ENCODE measurements at places on chromosomes 12 and 14. TPM values are rescaled to one million over a fixed set of nuclear protein-coding genes. Genes with fewer than 3 reads are reported as not detected.

The SLC5A8 gene
- total RNA-seq, result not detected

The AMDHD1 gene
- total RNA-seq, result 1.4 TPM

The AGAP2 gene
- 63.5 TPM for total RNA-seq

The OTUB2 gene
- 0.09 TPM for total RNA-seq

The NUP37 gene
- 14.7 TPM for total RNA-seq

The ARPC3 gene
- 298 TPM for total RNA-seq

The CMA1 gene
- total RNA-seq, result not detected

The MLH3 gene
- 15.5 TPM for total RNA-seq

DNA sequence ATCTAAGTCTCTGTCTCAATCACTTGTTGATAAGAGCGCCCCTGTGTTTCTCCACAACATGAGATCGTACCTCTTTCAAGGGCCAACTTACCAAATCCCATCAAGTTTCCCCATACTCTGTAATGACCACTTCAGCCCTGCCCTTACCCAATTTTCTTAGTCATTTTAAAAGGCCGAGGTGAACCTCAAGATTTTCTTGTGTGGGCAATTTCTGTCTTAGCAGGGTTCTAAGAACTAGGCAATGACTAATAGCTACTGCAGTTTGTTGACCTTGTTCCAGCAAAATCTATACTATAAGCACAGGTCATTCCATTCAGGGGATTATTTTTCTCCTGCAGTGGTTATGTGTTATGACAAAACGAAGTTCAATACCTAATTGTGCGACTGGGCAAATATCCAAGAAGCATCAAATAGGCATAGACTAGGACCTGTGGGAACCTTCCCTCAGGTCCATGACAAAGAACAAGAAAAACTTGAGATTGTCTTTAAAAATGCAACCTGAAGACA is 359.8 kb downstream of the PCNX1 start:
- no peaks in the 10 kb centered on the region for H3K4me1 ChIP-seq
- no peak overlapping the region for H3K27ac ChIP-seq
- H3K36me3 ChIP-seq, result no peaks in the 10 kb centered on the region

DNA sequence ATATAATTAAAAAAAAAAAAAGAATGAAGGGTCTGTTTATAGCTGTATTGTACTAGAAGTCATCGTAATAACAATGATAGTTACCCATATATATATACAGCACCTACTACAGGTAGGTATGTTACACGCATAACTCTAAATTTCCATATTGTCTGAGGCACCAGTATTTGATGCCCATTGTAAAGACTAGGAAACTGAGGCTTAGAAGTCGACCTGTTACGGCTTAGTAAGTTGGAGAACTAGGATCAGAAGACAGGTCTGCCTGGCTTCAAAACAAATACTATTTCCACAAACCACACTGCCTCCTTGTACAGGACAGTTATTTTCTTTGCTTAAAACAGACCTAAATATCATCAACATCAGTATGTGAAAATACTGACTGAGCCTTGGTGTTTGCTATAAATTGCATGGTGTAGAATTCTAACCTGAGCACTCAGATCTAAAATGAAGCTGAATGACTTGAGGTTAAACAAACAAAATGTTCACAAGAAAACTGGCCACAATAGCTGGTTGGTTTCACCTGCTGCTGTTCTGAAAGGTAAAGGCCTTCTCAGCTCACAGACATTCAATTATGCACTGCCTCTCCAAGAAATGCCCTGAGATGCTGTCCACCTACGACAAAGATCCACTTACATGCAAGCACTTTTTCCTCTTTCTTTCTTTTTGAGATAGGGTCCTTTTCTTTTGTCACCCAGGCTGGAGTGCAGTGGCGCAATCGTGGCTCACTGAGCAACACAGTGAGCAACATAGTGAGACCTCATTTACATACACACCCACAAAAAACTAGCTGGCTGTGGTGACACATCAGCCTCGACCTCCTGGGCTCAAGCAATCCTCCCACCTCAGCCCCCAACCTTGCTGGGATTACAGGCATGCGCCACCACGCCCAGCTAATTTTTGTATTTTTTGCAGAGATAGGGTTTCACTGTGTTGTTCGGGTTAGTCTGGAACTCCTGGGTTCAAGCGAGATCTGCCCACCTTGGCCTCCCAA is 35.7 kb downstream of the SSH1 start:
- H3K27ac ChIP-seq, result peak overlapping the region; percentile 38
- H3K27me3 ChIP-seq, result no peaks in the 10 kb centered on the region
- H3K36me3 ChIP-seq, result peaks cover 10% of the 10 kb centered on the region

DNA sequence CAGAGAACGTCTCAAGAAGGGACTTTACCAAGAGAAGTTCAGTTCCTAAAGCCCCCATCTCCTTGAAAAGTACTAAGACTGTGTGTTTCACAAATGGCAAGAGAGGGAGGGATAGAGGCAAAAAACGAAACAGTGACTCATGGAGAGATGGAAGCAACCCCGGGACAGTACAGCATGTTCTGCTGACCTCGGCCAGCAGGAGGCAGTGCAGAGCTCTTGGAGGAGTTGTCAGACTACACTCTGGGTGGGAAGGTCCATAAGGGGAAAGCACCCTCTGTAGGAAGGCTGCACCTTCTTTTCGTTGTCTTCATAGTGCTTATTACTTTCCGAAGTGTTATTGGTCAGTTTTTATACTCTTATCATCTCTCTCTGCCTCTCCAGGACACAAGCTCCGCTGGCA is 525.2 kb upstream of the CCDC196 start:
- H3K4me3 ChIP-seq, result no peak overlapping the region
- no peaks in the 10 kb centered on the region for H3K36me3 ChIP-seq
- peaks cover 5% of the 10 kb centered on the region for H3K4me1 ChIP-seq
- no peaks in the 10 kb centered on the region for H3K27me3 ChIP-seq

GRCh38 chr14:104957146-104958113 is 20.7 kb downstream of the AHNAK2 start:
- H3K4me1 ChIP-seq, result no peaks in the 10 kb centered on the region
- H3K4me3 ChIP-seq, result no peak overlapping the region
- H3K36me3 ChIP-seq, result no peaks in the 10 kb centered on the region
- no peak overlapping the region for H3K27ac ChIP-seq

GRCh38 chr12:86950444-86950843 is 694.3 kb upstream of the MGAT4C start:
- no peaks in the 10 kb centered on the region for H3K27me3 ChIP-seq
- H3K36me3 ChIP-seq, result no peaks in the 10 kb centered on the region
- H3K27ac ChIP-seq, result no peak overlapping the region
- no peak overlapping the region for H3K4me3 ChIP-seq
- no peak for DNase-seq
- no peaks in the 10 kb centered on the region for H3K4me1 ChIP-seq

GRCh38 chr14:45287610-45288009 is 34.6 kb upstream of the MIS18BP1 start:
- H3K4me1 ChIP-seq, result no peaks in the 10 kb centered on the region
- H3K36me3 ChIP-seq, result no peaks in the 10 kb centered on the region
- no peak for DNase-seq
- H3K27me3 ChIP-seq, result no peaks in the 10 kb centered on the region

DNA sequence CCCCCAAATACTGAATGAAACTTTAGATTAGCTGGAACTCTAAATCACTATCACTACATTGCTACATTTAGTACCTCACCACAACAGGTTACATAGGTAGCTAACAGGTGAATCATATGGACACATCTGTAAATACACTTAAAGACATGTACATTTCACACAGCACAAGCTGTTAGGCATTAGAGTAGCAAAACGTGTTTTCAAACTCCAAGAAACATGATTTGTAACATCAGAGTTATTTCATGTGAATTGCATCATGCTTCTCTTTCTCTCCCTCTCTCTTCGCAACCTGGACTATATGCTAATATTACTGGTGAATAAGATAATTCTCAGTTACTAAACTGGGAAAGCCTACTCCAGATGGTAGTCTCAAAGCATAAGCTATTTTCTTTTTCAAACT is 4.3 kb downstream of the SEL1L start:
- peaks cover 5% of the 10 kb centered on the region for H3K4me1 ChIP-seq
- DNase-seq, result no peak
- H3K27ac ChIP-seq, result no peak overlapping the region

GRCh38 chr12:30088259-30088995 is 304.7 kb upstream of the TMTC1 start:
- no peak for DNase-seq
- H3K27ac ChIP-seq, result no peak overlapping the region
- H3K27me3 ChIP-seq, result no peaks in the 10 kb centered on the region
- no peak overlapping the region for H3K4me3 ChIP-seq

GRCh38 chr12:89856431-89856830 is 147.8 kb upstream of the ATP2B1 start:
- H3K4me1 ChIP-seq, result peaks cover 3% of the 10 kb centered on the region
- DNase-seq, result no peak
- H3K36me3 ChIP-seq, result no peaks in the 10 kb centered on the region

GRCh38 chr12:131188131-131189050 is 234.7 kb downstream of the ADGRD1 start:
- H3K4me3 ChIP-seq, result no peak overlapping the region
- DNase-seq, result no peak
- H3K27me3 ChIP-seq, result no peaks in the 10 kb centered on the region
- no peaks in the 10 kb centered on the region for H3K36me3 ChIP-seq

DNA sequence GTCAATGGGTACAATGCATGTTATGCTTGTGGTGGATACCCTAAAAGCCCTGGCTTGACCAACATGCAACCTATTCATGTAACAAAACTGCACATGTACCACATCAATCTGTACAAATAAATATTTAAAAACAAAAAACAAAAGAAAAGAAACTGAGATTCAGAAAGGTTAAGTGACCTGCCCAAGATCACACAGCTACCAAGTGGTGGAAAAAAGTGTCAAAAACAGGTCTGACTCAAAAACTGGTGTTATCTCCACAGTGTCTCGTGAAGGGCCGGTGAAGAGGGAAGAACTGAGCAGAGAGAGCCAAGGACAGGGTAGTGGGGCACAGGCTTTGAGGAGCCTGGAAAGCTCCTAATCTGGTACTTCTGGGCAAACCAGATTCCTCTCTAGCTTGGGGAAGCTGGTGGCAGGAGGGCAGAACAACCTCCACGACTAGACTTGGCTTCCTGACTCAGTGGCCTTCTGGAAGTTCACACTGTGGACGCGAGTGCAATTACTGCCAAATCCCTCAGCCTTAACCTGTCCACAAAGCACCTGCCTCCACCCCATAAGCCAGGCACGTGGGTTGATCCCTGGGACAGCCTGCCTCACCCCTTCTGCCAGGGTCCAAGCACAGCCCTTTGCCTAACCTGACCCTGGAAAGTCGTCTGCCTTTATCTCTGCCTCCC is 15.6 kb downstream of the ZBTB39 start:
- H3K36me3 ChIP-seq, result peaks cover 2% of the 10 kb centered on the region
- no peak overlapping the region for H3K4me3 ChIP-seq
- H3K27me3 ChIP-seq, result no peaks in the 10 kb centered on the region
- no peak for DNase-seq

GRCh38 chr12:8483079-8483478 is 27.3 kb downstream of the CLEC6A start:
- H3K27ac ChIP-seq, result no peak overlapping the region
- H3K4me3 ChIP-seq, result no peak overlapping the region
- H3K36me3 ChIP-seq, result no peaks in the 10 kb centered on the region
- H3K27me3 ChIP-seq, result no peaks in the 10 kb centered on the region

DNA sequence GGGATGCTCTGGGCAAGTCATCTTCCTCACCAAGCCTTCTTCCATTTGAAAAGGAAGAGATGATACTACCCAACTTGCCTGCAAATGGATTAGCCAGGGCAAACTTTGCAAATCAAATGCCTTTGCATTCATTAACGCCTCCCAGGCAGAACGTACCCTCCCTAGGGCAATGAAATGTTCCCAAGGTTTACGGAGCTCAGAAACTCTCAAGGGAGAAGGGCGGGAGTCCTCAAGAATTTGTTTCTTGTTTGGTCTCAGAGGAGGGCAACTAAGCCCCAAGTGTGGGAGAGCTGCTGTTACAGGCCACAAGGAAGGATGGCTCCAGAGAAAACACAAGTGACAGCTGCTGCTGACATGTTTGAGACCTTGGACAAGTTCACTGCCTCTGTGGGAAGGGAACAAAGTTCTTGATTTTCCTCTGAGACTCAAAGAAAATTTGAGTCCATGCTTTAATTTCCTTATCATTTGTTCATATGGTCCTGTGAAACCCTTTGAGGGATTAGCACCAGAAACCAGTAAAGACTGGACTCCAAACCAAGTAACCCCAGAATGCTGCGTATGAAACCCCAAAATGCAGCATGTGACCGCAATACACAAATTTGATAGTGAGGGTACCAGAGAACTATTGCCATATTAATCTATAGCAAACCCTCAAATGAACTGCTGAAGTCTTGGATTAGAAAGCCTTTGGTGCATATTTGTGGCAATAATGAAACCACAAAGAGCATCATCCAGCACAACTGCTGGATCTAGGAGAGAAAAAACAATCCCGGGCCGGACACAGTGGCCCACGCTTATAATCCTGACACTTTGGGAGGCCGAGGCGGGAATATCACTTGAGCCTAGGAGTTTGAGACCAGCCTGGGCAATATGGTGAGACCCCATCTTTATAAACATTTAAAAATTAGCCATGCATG is 22.9 kb downstream of the SPTB start:
- H3K36me3 ChIP-seq, result no peaks in the 10 kb centered on the region
- H3K27me3 ChIP-seq, result no peaks in the 10 kb centered on the region
- no peaks in the 10 kb centered on the region for H3K4me1 ChIP-seq
- no peak overlapping the region for H3K4me3 ChIP-seq

- H3K27ac ChIP-seq, result no peak overlapping the region
- H3K4me3 ChIP-seq, result no peak overlapping the region
- H3K27me3 ChIP-seq, result no peaks in the 10 kb centered on the region
- no peaks in the 10 kb centered on the region for H3K4me1 ChIP-seq
- no peaks in the 10 kb centered on the region for H3K36me3 ChIP-seq
- peak; percentile 43 for DNase-seq
Observed at GRCh38 chr14:56339855-56340701, 221.9 kb downstream of the PELI2 start.

DNA sequence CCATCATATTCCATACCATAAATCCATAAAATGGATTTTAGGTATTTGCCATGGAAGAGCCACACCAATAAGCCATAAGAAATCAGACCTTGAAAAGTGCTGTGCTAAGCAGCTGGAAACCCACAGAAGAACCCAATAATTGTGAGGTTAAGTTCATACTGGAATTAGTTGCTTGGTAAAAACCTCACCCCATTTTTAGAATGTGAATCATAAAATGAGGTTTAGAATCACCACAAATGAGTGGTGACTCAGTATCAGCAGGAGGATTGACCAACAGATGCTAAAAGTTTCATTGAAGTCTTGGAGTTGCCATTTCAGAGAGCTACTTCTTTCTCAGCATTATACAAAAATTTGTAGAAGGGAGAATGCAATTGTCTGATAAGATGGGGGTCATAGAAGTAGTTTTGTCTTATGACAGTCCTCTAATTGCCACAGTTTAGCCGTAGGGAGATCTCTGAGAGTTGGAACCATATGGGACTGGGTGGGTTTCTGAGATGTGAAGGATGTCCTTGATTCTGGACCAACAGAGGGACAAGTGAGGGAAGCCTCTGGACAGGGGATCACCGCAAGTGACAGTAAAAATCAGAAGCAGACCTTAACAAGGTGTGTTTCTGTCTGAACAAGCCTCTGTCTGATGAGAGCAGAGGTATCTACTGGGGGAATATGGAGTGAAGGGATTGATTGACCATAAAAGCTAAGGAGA is 1.4 kb upstream of the STON2 start:
- no peaks in the 10 kb centered on the region for H3K4me1 ChIP-seq
- H3K36me3 ChIP-seq, result no peaks in the 10 kb centered on the region
- no peak for DNase-seq
- H3K4me3 ChIP-seq, result no peak overlapping the region
- H3K27me3 ChIP-seq, result no peaks in the 10 kb centered on the region
- H3K27ac ChIP-seq, result no peak overlapping the region

All from natural killer cell (primary cell).